ENCODE measurements at places on chromosomes 4 and X.

GRCh38 chr4:86569103-86569870 lies 24.8 kb upstream of the PTPN13 start:
- no peak for DNase-seq

- DNase-seq = no peak
These were observed 97.2 kb downstream of the GUCY2F start for GRCh38 chrX:109384699-109385098.

GRCh38 chrX:149717803-149718202 lies 5.9 kb downstream of the MAGEA11 start:
- no peak for DNase-seq

GRCh38 chr4:52751487-52751911 lies 274 bp upstream of the ERVMER34-1 start:
- DNase-seq = no peak

DNA sequence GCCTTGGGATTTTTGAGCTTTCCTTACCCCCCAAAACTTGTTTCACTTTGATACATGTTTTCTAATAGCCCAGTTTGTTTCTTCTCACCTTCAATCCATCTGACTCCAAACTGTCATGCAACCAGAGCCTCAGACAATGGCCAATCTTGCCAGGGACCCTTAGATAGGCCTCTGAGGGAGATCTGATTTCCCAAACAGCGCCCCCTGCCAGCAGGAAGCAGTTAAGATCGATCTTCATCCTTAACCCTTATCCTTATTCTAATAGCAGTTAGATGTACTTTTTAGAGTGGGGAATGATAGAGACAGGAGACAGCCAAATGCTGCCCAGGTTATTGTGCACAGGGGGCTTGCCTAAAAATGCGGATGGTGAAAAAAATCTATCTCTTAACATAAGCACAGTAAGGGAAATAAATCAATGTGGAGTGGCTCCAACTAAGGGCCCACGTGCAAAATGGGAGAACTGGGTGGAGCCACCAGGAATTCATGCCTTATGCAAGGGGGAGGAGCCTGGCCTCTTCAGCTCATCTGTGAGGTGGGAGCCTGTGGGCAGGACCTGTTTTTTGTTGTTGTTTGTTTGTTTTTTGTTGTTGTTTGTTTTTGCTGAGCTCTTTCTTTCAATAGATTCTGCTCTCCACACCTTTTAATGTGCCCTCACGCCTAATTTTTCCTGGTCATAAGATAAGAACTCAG lies 833.6 kb upstream of the AGA start:
- no peak for DNase-seq

- no peak for DNase-seq
These were observed 750.5 kb upstream of the POU3F4 start for GRCh38 chrX:82757614-82758013.

DNA sequence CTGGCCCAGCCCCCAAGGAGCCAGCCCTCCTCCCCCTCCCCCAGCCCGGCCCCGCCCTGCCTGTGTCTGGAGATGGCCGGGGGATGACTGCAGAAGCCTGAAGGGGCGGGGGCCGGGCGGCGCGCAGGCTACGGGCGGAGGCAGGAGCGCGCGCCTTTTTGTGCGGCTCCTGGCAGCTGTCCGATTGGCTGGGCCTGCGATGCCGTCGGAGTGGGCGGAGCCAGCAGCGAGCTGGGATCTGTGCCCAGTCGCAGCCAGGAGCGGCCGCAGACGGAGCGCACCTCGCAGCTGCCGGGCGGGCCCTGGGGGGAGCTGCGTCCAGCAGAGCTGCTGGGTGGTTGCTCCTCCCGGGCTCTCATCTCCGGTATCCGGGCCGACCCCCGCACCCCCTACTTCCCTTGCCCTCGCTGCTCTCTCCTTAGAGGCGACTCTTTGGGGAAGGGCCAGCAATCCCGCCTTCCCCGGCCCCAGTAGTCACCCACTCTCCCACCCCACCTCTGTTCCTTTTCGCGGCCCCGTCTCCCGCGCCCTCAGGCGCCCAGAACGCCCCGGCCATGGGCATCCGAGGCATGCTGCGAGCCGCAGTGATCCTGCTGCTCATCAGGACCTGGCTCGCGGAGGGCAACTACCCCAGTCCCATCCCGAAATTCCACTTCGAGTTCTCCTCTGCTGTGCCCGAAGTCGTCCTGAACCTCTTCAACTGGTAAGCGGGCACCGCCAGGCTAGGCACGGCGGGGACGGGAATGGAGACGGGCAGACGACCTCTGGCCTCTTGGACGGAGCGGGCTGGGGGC lies at the start of gene GABRQ:
Gene GABRQ, plus strand, starts transcription at position 247 of the 794 bp plus-strand sequence. Its CDS starts 308 bp downstream, at position 555.
- no peak for DNase-seq

- no peak for DNase-seq
These were observed 25.7 kb downstream of the NKX1-1 start for GRCh38 chr4:1380368-1381151.

GRCh38 chrX:18971506-18971905 lies 12.4 kb downstream of the PHKA2 start:
- DNase-seq = no peak

GRCh38 chr4:123777373-123777772 lies 380.8 kb downstream of the SPRY1 start:
- DNase-seq = no peak

DNA sequence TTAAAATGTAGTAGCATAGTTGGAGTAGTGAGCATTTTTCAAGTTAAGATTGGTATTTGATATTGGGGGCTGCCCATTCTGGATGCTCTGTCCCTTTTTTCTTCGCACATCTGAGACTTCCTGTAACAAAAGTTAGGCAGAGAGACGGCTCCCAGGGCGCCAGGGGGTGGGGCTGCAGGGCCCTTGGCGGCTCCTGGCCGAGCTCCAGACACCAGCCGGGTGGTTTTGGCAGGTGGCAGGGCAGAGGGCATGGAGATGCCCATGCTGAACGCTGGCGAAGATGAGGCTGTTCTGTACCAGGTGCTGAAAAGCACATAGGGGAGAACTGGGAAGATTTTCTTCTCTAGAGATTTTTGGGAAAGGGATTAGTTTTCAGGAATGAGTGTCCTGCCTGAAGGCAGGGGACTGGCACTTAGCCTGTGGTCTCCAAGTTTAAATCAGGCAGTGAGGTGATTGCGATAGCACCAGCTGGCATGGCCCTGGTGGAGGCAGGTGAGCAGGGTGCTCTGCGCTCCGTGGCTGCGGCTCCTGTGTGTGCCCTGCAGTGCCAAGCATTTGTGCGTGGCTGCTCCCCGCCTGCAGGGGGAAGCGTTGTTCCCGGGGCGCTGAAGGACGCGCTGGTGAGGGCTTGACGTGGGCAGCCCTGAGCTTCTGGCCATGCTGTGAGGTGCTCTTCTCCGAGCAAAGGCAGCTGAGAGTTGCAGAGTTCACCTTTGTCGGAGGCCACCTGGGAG lies 23.6 kb upstream of the HGFAC start:
- DNase-seq = no peak

DNA sequence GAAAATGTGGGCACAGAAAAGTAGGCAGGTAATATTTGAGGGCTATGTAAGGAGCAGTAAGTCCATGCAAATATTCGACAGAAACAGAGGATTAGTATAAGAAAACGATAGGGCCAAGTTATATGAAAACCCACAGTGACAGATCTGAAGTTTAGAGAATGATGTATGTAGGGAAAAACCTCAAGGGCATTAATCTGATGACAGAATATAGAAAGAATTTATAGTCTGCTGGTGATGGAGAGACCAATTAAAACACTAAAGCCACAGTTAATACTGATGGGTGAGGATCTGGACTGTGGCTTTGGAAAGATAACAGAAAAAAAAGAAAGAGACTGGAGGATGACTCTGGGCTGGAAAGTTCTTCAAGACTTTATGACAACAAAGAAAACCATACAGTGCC lies 169.7 kb downstream of the PALLD start:
- DNase-seq = no peak

GRCh38 chrX:40245488-40246071 lies 147.8 kb upstream of the BCOR start:
- no peak for DNase-seq

- no peak for DNase-seq
These were observed 707.1 kb upstream of the SLIT2 start for GRCh38 chr4:19544446-19545125.

GRCh38 chr4:20870436-20870835 lies 170.2 kb downstream of the PACRGL start:
- DNase-seq = no peak

GRCh38 chrX:21959362-21960051 lies 19.0 kb downstream of the SMS start:
- DNase-seq = no peak

DNA sequence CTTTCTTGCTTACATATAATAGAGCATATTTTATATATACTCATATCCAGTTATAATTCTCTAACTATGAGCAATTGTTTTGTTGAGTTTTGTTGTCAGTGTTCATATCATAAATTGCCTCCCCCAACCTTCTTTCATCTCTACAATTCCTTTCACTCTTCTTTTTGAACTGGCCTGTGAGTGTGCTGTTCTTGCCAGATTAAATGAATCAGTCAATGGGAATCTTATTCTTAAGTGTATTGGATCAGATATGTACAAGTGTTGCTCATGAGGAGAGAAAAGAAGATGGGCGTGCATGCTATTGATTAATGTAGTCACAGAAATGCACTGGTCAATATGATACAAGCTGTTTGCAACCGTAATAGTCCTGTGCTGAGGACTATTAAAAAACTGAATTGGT lies 728.1 kb upstream of the MAGEB2 start:
- no peak for DNase-seq

DNA sequence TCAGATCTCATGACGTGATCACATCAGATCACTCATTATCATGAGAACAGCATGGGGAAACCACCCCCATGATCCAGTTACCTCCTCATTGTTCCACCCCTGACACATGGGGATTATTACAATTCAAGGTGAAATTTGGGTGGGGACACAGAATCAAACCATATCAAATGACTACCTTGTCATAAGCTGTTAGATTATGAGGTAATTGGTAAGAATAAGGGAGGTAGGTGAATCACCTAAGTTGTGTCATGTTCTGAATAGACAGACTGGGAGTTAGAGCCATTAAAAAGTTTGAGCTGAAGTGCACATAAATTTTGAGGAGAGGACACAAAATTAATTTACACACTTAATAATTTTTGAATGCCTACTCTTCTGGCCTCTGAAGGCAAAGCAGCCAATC lies 24.7 kb downstream of the SLC9B1 start:
- DNase-seq = no peak

DNA sequence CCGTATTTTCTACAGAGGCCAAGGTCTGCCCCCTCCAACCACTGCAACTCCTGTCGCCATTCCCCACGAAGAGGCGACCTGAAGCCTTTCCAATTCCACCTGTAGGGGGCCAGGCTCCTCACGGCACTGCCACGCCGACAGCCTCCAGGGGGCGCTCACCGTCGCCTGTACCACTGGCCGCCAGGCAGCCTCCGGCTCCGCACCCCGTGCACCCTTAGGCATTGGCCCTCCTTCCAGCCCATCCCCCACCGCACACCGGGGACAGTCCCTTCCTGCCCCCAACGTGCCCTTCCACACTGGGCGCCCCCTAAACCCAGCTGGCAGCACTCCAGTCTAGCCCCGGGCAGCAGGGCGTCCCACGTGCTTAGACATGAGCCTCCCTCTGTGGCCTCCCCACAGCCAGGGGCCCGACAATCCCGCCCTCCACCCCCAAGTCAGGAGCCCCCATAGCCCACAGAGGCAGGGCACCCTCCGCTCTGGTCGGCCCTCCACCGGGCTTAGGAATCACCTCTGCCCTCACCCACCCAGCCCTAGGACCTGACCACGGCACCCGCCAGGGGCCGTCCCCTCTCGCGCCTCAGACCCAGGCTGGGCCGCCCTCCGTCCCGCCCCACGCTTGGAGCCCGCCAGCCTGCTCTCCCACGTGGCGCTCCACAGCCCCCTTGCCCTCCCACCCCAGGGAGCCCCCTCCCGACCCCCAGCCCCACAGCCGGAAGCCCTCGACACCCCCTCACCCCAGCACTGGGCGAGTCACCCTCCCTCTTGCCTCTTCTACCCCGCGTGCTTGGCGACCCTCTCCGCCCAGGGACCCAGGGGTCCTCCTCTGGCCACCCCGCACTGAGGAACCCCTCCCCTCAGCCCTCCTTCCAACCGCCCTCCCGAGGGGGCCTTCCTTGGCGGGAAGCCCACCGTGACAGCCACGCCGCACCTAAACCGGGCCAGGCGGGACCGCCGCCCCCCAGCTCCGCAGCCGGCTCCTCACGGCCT lies 711 bp downstream of the PNMA6E start:
- DNase-seq = no peak

GRCh38 chr4:187996502-187997177 lies 1.1 kb downstream of the ZFP42 start:
- peak; percentile 52 for DNase-seq

GRCh38 chr4:103567591-103567990 lies 152.2 kb downstream of the TACR3 start:
- no peak for DNase-seq

GRCh38 chrX:65751519-65751918 lies 84.1 kb downstream of the MSN start:
- no peak for DNase-seq

GRCh38 chr4:14125375-14126129 lies 498.0 kb upstream of the BOD1L1 start:
- no peak for DNase-seq

- no peak for DNase-seq
These were observed 73.3 kb downstream of the NCAPG start for GRCh38 chr4:17884063-17884462.

DNA sequence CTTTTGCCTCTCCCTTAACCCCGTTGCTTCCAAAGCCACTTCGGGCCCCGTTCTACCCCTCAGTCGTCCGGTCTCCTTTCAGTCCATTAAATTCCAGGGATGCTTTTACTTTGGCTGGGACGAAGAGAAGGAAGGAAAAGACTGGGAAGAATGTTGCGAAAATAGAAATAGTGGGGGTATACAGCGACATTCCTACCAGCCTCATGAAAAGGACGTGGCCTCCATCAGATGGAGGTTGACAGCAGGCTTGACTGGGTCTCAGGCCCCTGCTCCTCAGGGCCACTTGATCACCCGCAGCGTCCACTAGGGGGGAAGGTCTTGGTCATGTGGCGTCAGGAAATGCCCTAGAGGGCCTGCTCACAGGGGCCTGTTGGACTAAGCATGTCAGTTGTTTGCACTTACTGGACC lies 657 bp upstream of the ANKRD50 start:
- peak; percentile 63 for DNase-seq

DNA sequence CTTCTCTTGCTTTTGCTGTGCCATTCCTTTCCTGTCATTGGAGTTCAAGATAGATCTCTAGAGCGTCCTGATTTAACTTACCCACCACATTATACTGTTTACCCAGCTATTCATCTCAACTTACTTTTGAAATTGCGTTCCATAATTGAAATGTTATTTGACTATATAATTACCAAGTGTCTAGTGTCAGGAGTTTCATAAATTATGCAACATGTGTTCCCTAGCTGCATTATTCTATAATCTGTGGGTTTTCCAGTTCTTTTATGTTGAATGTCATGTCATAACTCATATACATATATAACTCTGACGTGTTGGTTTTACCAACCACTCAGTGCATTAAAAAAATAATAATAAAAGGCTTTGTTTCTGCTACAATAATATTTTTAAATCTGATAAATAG lies 285.9 kb upstream of the ARSJ start:
- no peak for DNase-seq

GRCh38 chrX:83022020-83022419 lies 486.1 kb upstream of the POU3F4 start:
- no peak for DNase-seq

- no peak for DNase-seq
These were observed 167.8 kb upstream of the FAM241A start for GRCh38 chr4:111977419-111977965.

- no peak for DNase-seq
These were observed 288.2 kb upstream of the CTSO start for GRCh38 chr4:156241896-156242295.
